ENCODE measurements at places on chromosomes 3 and 15.

GRCh38 chr15:65303687-65304380 lies 643 bp upstream of the RNU5B-1 start:
- no peak for DNase-seq

DNA sequence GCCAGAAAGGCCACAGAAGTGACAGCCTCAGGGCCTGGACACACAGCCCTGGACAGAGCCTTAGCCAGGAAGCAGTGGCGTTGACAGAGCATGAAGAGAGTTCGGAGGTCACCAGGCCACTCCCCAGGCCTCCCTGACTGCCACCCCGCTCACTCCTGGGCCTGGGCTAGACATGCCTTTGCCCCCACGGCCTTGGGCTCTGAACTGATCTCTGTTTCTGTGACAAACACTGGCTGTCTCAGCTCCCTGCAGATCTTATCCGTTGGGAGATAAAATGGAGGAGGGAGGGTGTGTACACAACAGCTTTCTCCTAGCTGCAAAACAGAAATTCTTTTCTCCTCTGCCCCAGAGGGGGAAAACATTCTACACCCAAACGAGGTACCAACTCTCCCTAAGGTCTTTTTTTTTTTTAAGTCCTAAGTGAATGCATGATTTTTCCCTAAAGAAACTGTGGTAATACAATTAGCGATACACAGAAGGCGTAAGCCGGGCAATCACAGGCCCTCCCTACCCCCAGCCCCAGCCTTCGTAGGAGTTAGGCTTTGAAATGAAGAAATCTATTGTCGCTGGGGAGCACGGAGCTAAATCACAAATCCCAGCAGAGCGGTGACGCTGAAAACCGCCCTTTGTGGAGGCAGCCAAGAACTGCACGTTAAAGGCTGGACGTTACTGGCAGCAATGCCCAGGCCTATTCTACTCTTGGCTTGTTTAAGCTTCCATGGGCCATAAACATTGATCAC lies 45.0 kb downstream of the SRGAP3 start:
- no peak for DNase-seq

GRCh38 chr3:178900029-178900646 lies 171.5 kb downstream of the ZMAT3 start:
- DNase-seq: no peak

DNA sequence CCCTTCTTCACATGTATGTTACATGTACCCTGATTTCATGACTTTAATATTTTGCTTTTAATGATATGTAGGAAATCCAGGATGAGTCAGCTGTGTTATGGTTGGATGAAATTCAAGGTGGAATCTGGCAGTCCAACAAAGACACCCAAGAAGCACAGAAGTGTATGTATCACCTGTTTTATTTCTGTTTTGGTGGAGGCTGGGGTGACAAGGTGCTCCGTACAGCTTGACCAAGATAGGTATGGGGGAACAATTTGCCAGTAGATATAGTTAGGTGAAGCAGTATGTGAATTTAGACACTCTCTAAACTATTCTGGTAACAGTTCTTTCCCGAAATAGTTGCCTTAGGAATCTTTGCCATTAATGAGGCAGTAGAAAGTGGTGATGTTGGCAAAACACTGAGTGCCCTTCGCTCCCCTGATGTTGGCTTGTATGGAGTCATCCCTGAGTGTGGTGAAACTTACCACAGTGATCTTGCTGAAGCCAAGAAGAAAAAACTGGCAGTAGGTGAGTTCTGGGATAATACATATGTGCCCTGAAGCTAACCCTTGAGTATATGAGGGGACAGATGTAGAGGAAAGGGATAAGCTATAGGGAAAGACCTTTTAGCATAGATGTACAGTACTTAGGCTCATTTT lies 63.7 kb upstream of the CRTC3 start:
- no peak for DNase-seq

DNA sequence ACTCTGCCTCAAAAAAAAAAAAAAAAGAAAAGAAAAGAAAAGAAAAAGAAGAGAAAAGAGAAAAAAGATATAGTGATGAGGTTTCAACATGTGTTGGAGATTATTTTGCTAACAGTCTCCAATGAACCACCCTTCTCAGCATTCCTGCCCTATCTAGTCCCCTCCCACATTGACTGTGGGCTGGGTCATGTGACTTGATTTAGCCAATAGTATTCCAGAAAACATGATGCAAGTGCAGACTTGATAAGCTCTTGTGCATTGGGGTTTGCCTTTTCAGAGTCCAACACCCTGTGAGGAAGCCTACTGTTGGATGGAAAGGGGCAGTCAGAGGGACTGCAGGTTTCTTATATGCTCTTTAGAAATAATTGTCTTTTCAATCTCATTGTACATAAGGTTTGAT lies 37.8 kb upstream of the MED12L start:
- no peak for DNase-seq
